ENCODE measurements at places on chromosomes 5 and 9. TPM values are rescaled to one million over a fixed set of nuclear protein-coding genes. Genes with fewer than 3 reads are reported as not detected.

The NUTM2F gene
- not detected for total RNA-seq

The TRIP13 gene
- 5.7 TPM for total RNA-seq

The PHYHD1 gene
- 17.7 TPM for total RNA-seq

The TMEM250 gene
- 24.0 TPM for total RNA-seq

The FGD3 gene
- total RNA-seq = 4.2 TPM

The UNC13B gene
- total RNA-seq = 16.2 TPM

The SAXO1 gene
- not detected for total RNA-seq

The CCNI2 gene
- total RNA-seq = not detected

The MAP3K1 gene
- 29.7 TPM for total RNA-seq

The C5 gene
- 9.9 TPM for total RNA-seq

The CDO1 gene
- total RNA-seq = 24.0 TPM

The SLCO6A1 gene
- 0.52 TPM for total RNA-seq

The GPR21 gene
- total RNA-seq = 3.1 TPM

The PTCD2 gene
- total RNA-seq = 2.6 TPM

The IQGAP2 gene
- total RNA-seq = 11.5 TPM

The IL3 gene
- not detected for total RNA-seq

The ALAD gene
- 8.4 TPM for total RNA-seq

The UAP1L1 gene
- total RNA-seq = 1.0 TPM

The LRRC19 gene
- not detected for total RNA-seq

The CDC20B gene
- not detected for total RNA-seq

The ANKRD20A1 gene
- not detected for total RNA-seq

The MTAP gene
- 22.4 TPM for total RNA-seq

The PDE6A gene
- not detected for total RNA-seq

The ADAMTS2 gene
- 29.7 TPM for total RNA-seq

The PNPLA7 gene
- total RNA-seq = 1.0 TPM

All from skeletal muscle tissue (tissue), 5 donors.